ENCODE measurements at places on chromosomes 4 and X.

DNA sequence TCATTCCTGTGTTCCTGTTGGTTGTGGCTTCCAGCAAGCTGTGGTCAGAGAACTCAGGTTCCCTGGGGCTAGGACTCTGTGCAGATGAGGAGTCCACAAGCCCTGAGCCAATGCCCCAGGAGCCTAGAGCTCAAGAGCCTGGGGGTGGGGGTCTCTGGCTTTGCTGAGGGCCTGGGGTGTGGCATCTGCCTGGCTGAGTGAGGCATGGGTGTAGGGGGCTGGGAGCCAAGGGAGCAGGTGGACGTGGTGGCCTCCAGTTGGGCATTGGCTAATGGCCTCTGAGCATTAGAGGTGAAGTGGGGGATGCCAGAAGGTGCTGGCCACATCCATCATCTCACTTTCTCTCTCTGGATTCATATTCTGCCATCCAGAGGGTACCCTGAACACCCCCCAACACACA is 5.3 kb upstream of the MAMLD1 start:
- no peak for DNase-seq

DNA sequence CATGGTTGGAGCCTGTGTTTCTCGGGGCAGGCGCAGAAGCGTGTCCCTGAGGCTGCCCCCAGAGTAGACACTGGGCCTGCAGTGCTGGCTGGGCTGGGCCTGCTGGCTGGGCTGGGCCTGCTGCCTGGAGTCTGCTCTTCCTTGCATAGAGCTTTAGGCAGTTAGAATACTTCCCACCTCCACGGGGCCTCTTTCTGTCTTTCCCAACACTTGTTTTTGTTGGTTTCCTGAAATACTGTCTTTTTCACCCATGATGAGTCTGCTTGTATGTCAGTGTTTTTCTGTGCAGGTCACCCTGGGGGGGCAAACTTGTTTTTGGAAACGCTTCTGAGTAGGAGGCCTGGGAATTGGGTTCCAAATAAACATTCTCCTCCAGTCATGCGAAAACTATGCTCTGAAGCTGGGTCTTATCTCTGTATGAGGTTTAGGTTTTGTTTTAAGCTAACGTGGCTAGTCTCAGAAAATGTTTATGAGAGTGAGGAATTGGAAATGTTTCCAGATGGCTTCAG is 32.2 kb downstream of the TRMT44 start:
- peak; percentile 75 for DNase-seq

GRCh38 chr4:101199507-101200285 is 147.6 kb downstream of the PPP3CA start:
- no peak for DNase-seq

DNA sequence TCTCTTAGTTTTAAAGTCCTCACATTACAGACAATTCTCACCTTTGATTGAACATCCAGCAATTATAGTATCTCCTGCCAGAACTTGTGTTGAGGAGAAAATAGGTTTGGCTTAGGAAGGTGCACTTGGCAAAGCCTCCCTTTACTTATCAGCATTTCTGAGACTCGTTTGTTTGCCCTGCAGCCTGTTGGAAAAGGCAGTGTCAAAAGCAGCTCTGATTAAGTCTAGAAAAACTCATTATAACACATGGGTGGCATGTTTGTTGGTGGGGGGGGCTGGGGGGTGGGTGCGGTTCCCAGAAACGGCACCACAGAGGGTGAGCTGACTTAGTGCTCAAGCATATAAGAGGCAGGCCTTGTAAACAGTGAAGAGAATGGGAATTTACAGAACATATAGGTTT is 21.7 kb upstream of the PUDP start:
- DNase-seq: no peak

- DNase-seq: no peak
Measured at GRCh38 chrX:153625271-153626024, 21.6 kb upstream of the DUSP9 start.

- DNase-seq: no peak
Measured at GRCh38 chr4:148015468-148015867, 283.6 kb downstream of the ARHGAP10 start.

DNA sequence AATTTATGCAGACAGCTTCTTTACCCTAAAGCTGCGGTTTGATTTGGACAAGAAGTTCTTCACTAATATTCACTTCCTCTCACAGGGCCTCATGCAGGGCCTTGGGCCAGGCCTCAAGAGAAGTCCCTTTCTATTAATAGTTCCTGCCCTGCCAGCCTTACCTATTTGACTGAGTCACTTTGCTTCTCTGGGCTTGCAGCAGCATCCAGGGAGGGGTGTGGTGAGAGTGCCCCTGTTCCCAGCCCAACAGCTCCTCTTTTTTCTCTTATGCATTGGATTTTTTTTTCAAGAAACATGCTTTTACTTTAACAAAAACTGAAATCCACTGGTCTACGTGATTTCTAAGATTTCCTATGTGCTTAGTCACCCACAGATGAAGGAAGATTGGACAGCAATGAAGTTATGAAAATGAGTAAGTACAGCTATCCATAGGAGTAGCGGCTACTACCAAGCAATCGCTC is 26.7 kb downstream of the FAM156B start:
- peak; percentile 62 for DNase-seq

DNA sequence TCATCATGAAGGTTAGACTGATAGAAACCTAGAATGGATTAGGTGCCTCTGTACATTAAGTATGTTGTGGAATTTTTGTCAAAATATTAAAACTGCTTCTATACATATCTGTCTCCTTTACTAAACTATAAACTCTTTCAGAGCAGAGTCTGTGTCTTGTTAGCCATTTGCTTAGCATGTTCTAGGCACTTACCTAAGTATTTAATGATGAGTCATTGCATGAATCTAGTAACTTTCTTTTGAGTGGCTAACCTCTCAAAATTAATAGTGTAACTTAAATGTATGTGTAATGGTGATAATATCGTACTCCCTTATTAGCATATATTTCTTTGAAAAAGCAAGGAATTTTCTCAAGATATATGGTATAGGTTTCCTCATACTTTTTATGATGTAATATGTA is 57.8 kb downstream of the RAP1GDS1 start:
- no peak for DNase-seq

- no peak for DNase-seq
Measured at GRCh38 chr4:128974136-128974581, 119.2 kb downstream of the SCLT1 start.

DNA sequence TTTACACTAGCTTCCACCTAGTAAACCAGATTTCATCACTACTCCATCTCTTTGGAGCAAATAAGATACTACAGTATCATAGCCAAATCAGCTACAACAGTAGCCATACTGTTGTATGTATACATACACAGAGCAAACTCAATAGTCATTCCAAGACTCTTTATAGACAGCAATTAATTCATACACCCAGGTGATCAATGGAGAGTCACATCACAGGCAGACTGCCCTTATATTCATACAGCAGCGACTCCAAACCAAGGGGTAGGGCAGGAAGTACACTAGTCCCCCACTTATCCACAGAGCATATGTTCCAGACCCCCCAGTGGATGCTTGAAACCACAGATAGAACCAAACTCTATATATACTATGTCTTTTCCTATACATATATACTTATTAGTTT is 76.6 kb downstream of the FBXW7 start:
- DNase-seq: no peak

GRCh38 chr4:36651253-36651652 is 369.8 kb downstream of the DTHD1 start:
- DNase-seq: no peak

DNA sequence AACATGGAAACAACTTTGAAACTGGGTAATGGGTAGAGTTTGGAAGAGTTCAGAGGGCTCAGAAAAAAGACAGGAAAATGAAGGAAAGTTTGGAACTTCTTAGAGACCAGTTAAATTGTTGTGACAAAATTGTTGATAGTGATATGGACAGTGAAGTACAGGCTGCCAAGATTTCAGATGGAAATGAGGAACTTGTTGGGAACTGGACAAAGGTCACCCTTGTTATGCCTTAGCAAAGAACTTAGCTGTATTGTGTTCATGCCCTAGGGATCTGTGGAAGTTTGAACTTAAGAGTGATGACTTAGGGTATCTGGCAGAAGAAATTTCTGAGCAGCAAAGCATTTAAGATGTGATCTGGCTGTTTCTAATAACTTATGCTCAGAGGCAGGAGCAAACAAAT is 5.1 kb upstream of the ARL13A start:
- DNase-seq: no peak

DNA sequence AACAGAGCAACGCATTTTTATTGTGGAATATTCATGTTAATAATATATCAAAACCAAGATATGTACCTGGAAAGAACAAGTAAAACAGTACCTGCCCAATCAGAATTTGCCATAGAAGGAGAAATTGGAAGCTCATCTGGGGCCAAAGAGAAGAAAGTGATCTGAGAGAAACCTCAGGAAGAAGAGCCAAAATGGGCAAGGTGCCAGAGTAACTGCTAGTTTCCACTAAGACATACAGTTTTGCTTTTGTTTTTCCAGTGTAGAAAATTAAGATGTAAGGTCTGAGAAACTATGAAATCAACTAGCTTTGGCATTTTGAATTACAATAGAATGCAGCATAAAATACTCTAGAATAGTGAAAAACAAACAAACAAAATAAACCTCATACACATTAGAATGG is 2201.2 kb downstream of the ARAP2 start:
- DNase-seq: no peak

GRCh38 chr4:109590905-109591304 is 30.9 kb downstream of the MCUB start:
- no peak for DNase-seq

DNA sequence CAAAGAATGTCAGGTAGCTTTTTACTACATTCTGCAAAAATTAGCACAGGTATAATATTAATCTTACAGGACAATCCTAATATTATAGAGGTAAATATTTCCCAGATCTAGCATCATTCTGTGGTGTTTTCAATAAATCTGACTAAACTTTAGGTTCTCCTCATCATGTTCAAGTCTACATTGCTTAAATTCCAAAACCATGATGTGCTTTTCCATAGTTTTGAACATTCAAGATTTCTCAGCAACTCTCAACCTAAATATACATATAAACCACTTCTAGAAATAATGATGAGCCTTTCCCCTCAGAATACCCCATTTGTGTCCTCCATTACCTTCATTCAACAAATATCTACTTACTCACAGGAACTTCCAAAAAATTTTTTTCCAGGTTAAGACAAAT is 23.1 kb downstream of the EIF4E start:
- DNase-seq: no peak

DNA sequence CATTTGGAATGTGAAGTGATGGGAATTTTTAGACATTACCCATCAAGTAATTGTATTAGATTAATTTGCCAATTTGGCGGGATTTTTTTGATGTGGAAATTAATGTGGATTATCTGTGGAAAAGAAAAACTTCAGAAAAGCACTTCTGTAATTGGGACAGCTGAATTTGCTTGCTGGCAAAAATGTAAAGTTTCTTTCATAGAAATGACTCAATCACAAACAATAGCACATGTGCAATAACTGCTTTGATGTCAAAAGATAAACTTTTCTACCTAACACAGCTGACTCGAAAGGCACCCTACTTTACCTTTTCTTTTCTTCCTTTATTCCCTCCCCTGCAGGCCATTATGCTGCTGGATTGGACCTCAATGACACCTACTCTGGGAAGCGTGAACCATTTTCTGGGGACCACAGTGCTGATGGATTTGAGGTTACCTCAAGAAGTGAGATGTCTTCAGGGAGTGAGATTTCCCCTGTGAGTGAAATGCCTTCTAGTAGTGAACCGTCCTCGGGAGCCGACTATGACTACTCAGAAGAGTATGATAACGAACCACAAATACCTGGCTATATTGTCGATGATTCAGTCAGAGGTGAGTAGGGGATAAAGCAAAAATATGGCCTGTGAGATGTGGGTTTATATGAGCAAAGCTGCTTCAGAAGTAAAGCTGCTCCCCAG is 1.4 kb downstream of the AREG start:
- DNase-seq: no peak

DNA sequence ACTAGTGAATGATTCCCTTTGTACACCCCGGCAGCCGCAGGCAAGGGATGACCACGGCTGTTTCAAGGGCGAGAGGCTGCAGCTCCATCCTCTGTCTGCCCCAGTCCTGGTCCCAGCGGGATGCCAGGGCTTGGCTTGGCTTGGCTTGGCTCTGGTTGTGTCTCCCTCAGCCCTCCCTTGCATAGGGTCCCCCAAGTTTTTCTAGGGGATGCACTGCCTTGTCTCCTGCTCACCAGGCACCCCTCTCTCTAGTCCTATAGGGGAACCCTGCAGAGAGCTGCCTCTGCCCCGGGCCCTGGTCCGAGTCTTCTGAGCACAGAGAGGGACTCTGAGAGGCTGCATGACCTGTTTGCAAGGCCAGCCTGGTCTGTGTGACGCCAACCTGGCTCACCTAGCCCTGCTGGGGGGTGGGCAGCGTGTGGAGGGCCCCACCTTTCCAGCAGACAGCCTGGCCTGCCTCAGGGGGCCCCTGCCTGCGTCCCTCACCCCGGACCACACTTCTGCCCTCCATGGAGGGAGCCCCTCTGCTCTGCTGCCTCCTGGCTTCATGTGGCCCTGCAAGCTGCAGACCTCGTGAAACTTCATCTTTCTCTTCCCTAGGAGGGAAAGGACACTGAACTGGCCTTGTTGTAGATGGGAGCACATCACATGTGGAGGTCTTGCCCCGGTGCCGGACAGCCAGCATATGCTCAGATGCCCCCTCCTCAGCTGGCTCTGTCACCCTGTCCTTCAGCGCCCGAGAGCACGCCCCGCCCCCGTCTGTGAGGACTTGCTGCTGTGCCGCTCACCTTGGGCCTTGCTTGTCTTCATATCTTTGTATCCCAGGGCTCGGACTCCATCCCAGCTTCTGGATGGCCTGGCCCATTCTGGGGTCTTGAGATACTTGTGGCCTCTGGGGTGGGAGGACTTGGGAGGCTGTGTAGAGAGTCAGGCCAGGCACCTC is 16.4 kb downstream of the SORCS2 start:
- no peak for DNase-seq

GRCh38 chr4:24913119-24913485 is 260 bp upstream of the CCDC149 start:
- no peak for DNase-seq

- DNase-seq: no peak
Measured at GRCh38 chr4:150906987-150907633, 108.0 kb downstream of the LRBA start.

GRCh38 chr4:86892636-86892960 is 376 bp upstream of the C4orf36 start:
- DNase-seq: no peak

Data from Right ventricle myocardium inferior (tissue), 1 donor.